ENCODE measurements at places on chromosomes 3 and 15.

DNA sequence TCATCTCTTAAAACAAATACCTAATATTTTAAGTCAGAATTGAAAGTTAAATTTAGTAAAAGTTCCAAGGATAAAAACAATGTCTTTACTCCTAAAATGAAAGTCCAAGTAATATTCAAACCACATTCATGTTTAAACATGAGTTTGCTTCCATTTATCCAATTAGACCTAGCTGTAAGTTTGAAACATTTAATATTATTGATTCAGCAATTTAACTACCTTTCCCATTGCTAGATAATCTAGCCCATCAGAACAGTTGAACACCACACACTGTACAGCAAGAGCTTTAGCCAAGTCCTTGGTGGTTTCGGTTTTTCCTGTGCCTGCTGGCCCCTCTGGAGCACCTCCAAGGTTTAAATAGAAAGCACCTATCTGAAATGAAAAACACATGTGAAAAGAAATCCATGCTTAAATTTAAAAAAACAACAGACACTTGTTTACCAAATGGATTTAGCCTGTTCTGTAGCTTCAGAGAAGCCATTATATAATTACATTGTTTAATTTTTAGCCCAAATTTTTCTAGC is 97.8 kb downstream of the DNAH12 start:
- no peak overlapping the region for H3K4me3 ChIP-seq
- H3K27ac ChIP-seq, result peak overlapping the region; percentile 74
- no peaks in the 10 kb centered on the region for H3K36me3 ChIP-seq
- no peak for DNase-seq

GRCh38 chr15:63899193-63899592 is 65.4 kb upstream of the HERC1 start:
- DNase-seq, result no peak
- H3K36me3 ChIP-seq, result no peaks in the 10 kb centered on the region
- peaks cover 10% of the 10 kb centered on the region for H3K4me1 ChIP-seq
- H3K27me3 ChIP-seq, result no peaks in the 10 kb centered on the region
- H3K27ac ChIP-seq, result no peak overlapping the region

GRCh38 chr15:61229883-61230180 is 730 bp upstream of the RORA start:
- DNase-seq, result no peak
- H3K4me1 ChIP-seq, result peaks cover 15% of the 10 kb centered on the region
- H3K36me3 ChIP-seq, result no peaks in the 10 kb centered on the region
- peak overlapping the region; percentile 55 for H3K27ac ChIP-seq

GRCh38 chr15:68154923-68155559 is 50.1 kb downstream of the CALML4 start:
- H3K4me1 ChIP-seq, result peaks cover 17% of the 10 kb centered on the region
- H3K4me3 ChIP-seq, result no peak overlapping the region
- H3K36me3 ChIP-seq, result peaks cover 12% of the 10 kb centered on the region
- H3K27ac ChIP-seq, result peak overlapping the region; percentile 30
- no peaks in the 10 kb centered on the region for H3K27me3 ChIP-seq
- DNase-seq, result no peak

GRCh38 chr15:64096668-64097384 is 1.0 kb downstream of the SNX1 start:
- no peaks in the 10 kb centered on the region for H3K27me3 ChIP-seq
- DNase-seq, result no peak
- peak overlapping the region; percentile 97 for H3K4me3 ChIP-seq
- H3K36me3 ChIP-seq, result no peaks in the 10 kb centered on the region
- peak overlapping the region; percentile 98 for H3K27ac ChIP-seq

DNA sequence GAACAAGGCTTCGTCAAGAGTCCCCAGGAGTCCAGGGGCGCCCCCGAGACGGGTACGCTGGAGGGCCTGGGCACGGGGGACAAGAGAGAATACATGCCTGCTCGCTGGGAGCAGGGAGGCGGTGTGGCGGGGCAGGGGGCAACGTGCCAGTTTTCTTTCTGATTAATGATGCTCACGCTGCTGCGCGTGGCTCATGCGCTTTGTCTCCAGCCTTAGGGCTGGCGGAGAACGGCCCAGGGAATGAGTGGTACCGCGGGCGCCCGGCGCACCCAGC is 408 bp upstream of the ARPP21 start:
- peaks cover 21% of the 10 kb centered on the region for H3K4me1 ChIP-seq
- DNase-seq, result peak; percentile 43
- peaks cover 83% of the 10 kb centered on the region for H3K27me3 ChIP-seq
- H3K36me3 ChIP-seq, result no peaks in the 10 kb centered on the region
- H3K4me3 ChIP-seq, result peak overlapping the region; percentile 67

DNA sequence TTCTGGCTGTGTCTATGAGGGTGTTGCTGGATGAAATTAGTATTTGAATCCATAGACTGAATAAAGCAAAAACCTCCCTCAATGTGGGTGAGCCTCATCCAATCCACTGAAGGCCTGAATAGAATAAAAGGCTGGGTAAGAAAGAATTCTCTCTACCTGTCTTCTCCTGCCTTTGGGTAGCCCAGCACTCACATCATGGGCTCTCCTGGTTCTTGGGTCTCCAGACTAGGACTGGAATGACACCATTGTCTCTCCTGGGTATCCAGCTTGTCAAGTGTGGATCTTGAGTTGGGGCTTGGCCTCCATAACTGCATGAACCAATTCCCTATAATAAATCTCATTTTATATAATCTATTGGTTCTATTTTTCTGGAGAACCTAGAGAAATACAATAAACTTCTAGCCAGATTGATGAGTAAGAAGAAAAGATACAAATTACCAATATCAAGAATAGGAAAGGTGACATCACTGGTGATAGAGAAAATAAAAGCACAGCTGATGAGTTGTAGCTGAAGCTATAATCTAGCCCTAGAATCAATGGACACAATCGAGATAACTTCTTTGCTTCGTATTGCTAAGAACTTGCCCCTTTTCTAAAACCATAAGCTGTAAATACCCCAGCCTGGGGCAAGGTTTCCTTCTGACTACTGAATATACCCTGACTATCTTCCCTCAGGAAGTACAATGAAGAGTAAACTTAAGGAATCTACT is 106.4 kb downstream of the ANO10 start:
- H3K27me3 ChIP-seq, result no peaks in the 10 kb centered on the region
- no peak for DNase-seq
- H3K27ac ChIP-seq, result no peak overlapping the region

DNA sequence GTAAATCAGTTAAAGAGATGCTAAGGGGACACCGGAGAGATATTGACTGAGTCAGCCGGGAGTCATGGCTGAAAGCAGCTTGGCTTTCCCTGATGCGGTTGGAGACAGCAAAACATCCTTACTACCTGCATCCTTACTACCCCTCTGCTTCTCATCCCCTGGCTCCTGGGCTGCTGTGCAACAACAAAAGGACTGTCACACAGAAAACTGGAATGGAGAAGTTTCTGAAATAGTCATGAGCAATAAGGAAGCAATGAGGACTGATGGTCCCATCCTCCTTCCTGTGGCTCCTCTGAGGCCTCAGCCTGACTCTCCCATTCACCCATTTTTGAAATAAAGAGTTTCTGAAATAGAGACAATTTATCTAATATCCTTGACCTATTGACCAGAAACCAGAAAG is 1.1 kb downstream of the HCLS1 start:
- DNase-seq, result no peak
- H3K36me3 ChIP-seq, result peaks cover 12% of the 10 kb centered on the region
- peaks cover 19% of the 10 kb centered on the region for H3K4me1 ChIP-seq
- H3K27me3 ChIP-seq, result no peaks in the 10 kb centered on the region

DNA sequence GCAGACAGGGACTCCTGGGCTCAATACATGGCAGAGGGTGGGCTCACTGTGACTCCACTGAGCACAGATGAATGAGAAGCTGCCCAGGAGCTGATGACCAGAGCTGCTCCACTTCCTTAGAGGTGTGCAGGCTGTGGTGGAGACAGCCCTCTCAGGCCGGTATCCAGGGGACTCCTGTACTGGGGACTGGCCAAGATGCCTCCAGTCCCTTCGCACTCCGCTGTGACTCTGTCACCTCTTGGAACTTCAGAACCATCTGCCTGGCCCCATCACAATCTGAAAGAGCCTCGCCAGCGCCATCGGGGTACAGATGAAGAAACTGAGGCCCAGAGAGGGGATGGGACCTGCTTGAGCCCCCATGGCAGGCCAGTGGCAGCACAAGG is 111.2 kb downstream of the ETFA start:
- no peak overlapping the region for H3K4me3 ChIP-seq
- no peak overlapping the region for H3K27ac ChIP-seq
- peaks cover 2% of the 10 kb centered on the region for H3K36me3 ChIP-seq
- H3K4me1 ChIP-seq, result peaks cover 30% of the 10 kb centered on the region
- H3K27me3 ChIP-seq, result no peaks in the 10 kb centered on the region
- no peak for DNase-seq

- no peak overlapping the region for H3K27ac ChIP-seq
- peaks cover 27% of the 10 kb centered on the region for H3K36me3 ChIP-seq
- no peak overlapping the region for H3K4me3 ChIP-seq
- H3K27me3 ChIP-seq, result no peaks in the 10 kb centered on the region
- DNase-seq, result no peak
- H3K4me1 ChIP-seq, result peaks cover 9% of the 10 kb centered on the region
Measured at GRCh38 chr3:111924283-111924682, 54.5 kb upstream of the ABHD10 start.

GRCh38 chr3:36600404-36600803 is 163.9 kb downstream of the DCLK3 start:
- H3K27ac ChIP-seq, result no peak overlapping the region
- H3K27me3 ChIP-seq, result peaks cover 84% of the 10 kb centered on the region
- no peak overlapping the region for H3K4me3 ChIP-seq
- no peak for DNase-seq

- peaks cover 17% of the 10 kb centered on the region for H3K4me1 ChIP-seq
- H3K4me3 ChIP-seq, result peak overlapping the region; percentile 48
- H3K27me3 ChIP-seq, result no peaks in the 10 kb centered on the region
Measured at GRCh38 chr3:52243791-52244628, 1.5 kb upstream of the PPM1M start.

DNA sequence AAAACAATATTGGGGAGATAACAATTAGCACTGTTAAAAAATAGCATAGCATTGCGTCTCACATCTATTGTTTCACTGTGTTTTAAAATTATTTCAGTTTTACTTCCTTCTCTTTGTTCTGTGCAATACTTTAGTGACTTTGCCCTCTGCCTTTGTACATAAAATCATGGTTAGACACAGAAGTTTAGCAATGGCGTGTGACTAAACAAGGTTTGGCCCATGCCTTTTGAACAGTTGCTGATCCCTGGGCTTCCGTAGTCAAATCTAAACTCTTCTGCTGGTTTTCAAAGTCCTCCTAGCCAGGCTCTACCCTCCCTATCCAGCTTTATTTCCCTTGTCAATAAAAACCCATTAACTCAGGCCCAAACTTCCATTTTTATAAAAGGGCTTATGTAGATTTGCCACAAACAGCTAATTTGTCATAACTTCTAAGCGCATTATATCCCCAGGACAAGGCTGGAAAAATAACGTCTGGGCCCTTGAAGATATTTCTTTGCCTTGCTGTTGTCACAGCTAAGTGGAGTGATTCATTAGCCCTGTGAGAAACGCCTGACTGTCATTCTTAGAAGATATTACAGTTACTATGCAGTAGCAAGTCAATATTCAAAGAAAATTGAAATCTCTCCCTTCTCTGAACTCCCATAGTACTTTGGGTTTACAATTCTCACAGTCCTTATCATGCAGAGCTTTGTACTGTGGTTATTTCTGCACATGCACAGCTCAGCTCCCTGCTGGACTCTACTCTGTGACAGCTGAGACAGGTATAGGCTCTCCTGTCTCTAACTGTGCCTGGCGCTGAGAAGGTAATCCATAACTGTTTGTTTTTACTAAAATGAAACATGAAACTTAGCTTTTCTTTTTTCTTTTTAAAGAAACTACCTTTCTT is 123.4 kb upstream of the SLC24A5 start:
- H3K4me3 ChIP-seq, result no peak overlapping the region
- peak overlapping the region; percentile 55 for H3K27ac ChIP-seq
- H3K27me3 ChIP-seq, result no peaks in the 10 kb centered on the region
- DNase-seq, result no peak

DNA sequence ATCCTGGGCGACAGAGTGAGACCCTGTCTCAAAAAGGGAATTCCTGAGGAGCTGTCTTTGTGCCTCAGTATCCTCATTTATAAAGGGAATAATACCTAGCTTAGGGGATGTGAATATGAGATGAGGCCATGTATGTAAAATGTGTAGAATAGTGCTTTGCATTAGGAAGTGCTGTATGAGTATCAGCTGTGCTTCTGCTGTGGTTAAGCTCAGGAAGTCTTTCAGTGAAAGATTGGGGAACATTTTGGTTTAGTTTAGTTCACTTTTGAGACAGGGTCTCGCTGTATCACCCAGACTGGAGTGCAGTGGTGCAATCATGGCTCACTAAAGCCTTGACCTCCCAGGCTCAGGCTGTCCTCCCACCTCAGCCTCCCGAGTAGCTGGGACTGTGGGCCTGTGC is 10.6 kb downstream of the THUMPD3 start:
- no peak overlapping the region for H3K27ac ChIP-seq
- no peaks in the 10 kb centered on the region for H3K27me3 ChIP-seq
- DNase-seq, result no peak
- no peak overlapping the region for H3K4me3 ChIP-seq

GRCh38 chr15:26766262-26766661 is 6.6 kb downstream of the GABRB3 start:
- no peaks in the 10 kb centered on the region for H3K4me1 ChIP-seq
- H3K27me3 ChIP-seq, result peaks cover 32% of the 10 kb centered on the region
- no peaks in the 10 kb centered on the region for H3K36me3 ChIP-seq
- H3K4me3 ChIP-seq, result no peak overlapping the region

GRCh38 chr15:47184003-47184907 is 533.0 kb upstream of the SEMA6D start:
- H3K27ac ChIP-seq, result peak overlapping the region; percentile 33
- H3K27me3 ChIP-seq, result peaks cover 47% of the 10 kb centered on the region
- DNase-seq, result peak; percentile 27
- H3K36me3 ChIP-seq, result no peaks in the 10 kb centered on the region
- H3K4me3 ChIP-seq, result peak overlapping the region; percentile 92

- no peak overlapping the region for H3K4me3 ChIP-seq
- no peaks in the 10 kb centered on the region for H3K36me3 ChIP-seq
- H3K27me3 ChIP-seq, result peaks cover 55% of the 10 kb centered on the region
- no peak for DNase-seq
- no peak overlapping the region for H3K27ac ChIP-seq
- peaks cover 10% of the 10 kb centered on the region for H3K4me1 ChIP-seq
Measured at GRCh38 chr3:55604402-55604801, 117.3 kb upstream of the WNT5A start.

GRCh38 chr3:140974900-140975299 is 33.3 kb downstream of the SLC25A36 start:
- no peaks in the 10 kb centered on the region for H3K4me1 ChIP-seq
- DNase-seq, result no peak
- H3K27me3 ChIP-seq, result no peaks in the 10 kb centered on the region

GRCh38 chr15:57322602-57323250 is 53.6 kb upstream of the CGNL1 start:
- H3K4me3 ChIP-seq, result no peak overlapping the region
- no peak overlapping the region for H3K27ac ChIP-seq
- no peaks in the 10 kb centered on the region for H3K36me3 ChIP-seq
- no peak for DNase-seq
- peaks cover 28% of the 10 kb centered on the region for H3K4me1 ChIP-seq

DNA sequence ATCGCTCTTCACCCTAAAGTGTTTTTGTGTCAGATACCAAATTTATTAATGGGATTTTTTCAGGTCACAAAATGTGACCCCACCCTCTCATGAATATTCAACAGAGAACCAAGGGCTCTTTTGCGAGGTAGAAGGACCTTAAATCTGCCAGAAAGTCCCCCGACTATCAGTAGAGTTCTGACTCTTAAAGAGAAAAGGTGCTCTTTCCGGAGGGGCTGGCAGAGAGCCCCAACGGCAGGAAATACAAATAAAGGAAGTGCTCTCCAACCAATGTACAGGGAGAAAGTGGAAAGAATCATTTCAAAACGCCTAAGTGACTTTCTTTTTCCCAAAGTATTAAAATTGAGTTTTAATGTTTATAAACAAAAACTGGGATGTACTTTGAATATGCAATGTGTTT is 517.2 kb downstream of the FOXP1 start:
- no peaks in the 10 kb centered on the region for H3K36me3 ChIP-seq
- H3K27ac ChIP-seq, result peak overlapping the region; percentile 94
- H3K4me3 ChIP-seq, result peak overlapping the region; percentile 6
- DNase-seq, result no peak
- H3K4me1 ChIP-seq, result peaks cover 64% of the 10 kb centered on the region

Measured in mesothelial cell of epicardium (in vitro differentiated cells).